ENCODE measurements at places on chromosomes 13 and 19.

DNA sequence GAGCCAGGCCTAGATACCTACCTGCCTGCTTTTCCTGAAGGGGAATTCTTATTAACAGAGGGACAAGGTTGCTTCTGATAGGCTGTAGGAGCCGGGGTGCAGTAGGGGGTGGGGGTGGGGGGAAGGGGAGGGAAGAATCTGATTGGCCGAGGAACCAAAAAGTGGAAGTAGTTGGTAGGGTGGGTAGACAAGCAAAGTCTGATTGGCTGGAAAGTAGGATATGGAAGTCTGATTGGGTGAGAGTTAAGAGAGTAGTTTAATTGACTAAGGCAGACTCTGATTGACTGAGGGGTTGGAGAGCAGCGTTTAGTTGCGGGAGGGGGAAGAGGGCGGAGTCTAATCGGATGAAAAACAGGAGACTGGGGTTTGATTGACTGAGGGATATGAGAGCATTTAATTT lies 9.4 kb upstream of the CYP4F22 start:
- no peak for DNase-seq

DNA sequence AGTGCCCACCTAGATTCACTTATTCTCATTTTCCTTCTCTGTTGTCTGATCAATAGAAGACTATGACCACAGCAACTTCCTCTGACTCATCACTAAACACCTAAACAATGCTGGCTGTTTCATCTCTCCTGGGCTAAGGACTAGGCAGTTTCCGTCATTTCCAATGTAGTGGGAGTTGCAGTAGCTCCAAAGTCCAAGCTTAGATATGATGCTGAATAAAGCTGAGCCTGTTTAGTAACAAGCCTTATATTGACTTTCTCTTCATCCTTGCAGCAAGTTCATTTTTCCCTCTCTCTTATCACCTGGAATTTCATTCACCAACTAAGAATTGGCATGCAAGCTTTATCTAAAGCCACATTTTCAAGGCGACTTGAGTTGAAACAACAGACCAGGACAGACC lies 53.5 kb upstream of the PCDH9 start:
- DNase-seq: no peak

DNA sequence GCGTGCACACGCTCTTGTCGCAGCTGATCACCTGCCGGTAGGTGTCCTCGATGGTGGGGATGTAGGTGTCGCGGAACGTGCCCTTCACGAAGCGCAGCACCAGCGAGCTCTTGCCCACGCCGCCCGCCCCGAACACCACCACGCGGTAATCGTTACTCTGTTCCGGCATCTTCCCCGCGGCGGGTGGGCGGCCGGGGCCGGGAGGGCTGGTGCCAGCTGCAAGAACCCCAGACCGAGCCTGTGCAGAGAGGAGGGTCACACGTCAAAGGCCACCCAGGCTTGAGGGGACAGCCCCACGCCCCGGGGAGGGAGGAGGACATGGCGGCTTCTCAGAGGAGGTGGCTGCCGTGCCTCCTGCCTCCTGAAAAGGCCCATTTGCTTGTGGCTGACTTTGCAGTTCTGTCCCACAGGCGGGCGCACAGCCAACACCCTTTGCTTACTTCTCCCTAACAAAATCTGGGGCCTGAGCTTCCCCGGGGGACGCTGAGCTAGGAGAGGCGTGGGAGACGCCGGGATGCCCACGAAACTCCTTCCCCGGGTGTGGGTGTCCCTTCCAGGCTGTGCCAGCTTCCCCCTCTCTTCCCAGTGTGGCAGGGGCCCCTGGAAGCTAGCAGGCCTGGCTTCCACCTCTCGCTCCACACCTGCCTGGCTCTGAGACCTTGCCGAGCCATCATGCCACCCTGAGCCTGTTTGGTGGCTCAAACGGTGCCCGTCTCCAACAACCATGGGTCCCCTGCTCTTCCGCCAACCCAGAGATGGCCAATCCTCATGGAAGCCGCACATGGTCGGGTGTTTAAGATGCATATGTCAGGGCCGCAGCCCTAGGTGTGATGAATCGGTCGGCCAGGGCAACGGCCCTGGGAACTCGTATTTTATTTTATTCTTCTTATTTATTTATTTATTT lies 3.3 kb downstream of the DIRAS1 start:
- DNase-seq: no peak

DNA sequence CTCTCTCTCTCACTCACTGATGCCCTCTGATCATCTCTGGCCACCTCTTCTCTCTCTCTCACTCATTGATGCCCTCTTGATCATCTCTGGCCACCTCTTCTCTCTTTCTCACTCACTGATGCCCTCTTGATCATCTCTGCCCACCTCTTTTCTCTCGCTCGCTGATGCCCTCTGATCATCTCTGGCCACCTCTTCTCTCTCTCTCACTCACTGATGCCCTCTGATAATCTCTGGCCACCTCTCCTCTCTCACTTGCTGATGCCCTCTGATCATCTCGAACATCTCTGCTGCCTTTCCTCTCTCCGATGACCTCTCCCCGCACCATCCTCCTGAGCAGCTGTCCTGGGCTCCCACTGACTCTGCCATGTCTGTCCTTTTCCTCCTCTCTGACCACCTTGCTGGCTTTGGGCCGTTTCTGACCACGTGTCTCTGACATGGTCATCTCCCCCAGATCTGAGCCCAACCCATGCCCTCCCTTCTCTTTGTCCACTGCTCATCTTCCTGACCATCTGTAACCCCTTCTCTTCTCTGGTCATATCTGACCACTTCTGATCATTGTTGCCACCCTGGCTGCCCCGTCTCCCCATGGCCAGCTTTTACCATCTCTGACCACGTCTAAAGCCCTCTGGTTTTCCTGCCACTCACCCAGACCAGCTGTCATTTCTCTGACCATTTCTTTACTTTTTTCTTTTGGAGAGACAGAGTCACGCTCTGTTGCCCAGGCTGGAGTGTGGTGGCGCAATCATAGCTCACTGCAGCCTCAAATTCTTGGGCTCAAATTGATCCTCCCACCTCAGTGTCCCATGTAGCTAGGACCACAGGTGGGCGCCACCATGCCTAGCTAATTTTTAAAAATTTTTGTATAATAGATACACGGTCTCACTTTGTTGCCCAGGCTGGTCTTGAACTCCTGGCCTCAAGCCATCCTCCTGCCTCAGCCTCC lies 2.4 kb downstream of the LRFN3 start:
- no peak for DNase-seq

GRCh38 chr13:77508959-77509620 lies 26.4 kb upstream of the SCEL start:
- no peak for DNase-seq

DNA sequence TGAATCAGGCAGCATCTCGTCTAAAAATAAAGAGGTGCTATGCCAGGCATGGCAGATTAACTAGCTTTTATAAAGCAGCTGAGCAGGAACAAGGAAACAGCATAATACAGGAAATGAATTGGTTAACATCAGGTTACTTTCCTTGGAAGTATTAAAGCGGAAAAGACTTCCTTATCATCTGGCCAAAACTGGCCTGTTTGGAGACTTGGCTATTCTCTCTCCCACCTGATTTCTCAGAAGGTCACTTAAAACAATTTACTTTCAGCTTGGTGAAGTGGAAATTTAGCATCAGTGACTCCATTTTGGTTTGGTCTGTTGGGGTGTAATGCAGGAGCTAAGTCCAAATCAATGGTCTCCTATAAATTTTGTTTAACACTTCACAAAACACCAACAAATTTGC lies 191.6 kb downstream of the NUFIP1 start:
- DNase-seq: no peak

DNA sequence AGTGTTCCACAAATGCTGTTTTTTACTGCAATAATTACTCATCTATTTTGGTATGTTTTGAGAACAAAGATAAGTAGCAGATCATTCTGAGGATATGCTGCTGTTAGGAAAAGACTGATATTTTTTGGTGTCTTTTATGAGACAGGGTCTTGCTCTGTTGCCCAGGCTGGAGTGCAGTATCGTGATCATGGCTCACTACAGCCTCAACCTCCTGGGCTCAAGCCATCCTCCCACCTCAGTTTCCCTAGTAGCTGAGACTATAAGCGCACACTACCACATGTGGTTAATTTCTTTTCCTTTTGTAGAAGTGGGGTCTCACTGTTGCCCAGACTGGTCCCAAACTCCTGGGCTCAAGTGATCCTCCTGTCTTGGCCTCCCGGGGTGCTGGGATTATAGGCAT lies 9.5 kb downstream of the LSM4 start:
- no peak for DNase-seq

DNA sequence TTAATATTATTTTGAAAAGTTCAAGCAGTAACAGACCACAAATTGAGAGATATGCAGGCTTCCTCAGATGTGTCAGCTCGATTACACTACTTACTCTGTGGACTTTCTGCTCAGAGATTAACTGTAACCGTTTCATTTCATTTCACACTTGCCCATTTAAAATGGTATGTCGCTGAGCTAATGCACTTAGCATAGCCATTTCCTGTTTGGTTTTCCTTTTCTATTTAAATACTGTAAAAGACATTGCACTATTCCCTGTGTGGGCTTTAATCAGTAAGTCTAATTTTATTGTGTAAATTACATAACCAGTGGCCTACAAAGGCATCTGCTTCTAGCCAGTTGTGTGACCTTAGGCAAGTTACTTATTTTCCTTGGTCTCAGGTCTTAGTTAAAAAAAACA lies 237.6 kb downstream of the LACC1 start:
- peak; percentile 10 for DNase-seq

DNA sequence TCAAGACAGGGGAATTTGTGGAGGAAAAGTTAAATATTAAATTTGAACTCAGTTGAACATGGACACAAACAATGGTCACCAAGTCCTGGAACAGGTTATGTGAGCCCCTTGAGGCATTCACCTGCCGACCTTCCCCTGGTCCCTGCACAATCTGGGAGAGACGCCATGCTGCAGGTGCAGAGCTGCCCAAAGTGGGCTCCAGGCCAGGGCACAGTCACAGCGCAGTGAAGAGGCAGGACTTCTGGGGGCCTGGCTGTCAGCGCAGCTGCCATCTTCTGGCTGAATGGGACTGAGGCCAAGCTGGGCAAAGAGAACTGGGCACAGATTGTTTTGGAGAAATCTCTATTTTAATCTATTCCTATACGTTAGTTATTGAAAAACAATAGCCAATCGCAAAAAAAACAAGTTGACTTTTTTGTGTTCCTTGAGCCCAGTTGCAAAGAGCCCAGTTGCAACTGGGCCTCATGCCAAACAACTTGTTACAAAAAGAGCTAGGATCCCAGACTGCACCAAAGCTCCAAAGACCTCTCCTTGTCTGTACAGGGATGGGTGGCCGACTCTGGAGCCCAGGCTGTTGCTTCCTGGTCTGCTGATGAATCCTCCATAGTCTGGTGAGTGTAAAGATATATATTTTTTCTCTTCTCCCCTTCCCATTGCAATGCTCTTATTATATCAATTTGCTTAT lies 1.2 kb upstream of the ZNF626 start:
- DNase-seq: no peak

Measured in germinal center (tissue), 1 donor.